ENCODE measurements at places on chromosomes 1 and 21. TPM values are rescaled to one million over a fixed set of nuclear protein-coding genes. Genes with fewer than 3 reads are reported as not detected.

FCRL6 gene
- not detected for total RNA-seq

DPH2 gene
- 38.5 TPM for total RNA-seq

LRRC38 gene
- total RNA-seq: 0.06 TPM

TSPEAR gene
- not detected for total RNA-seq

CNIH3 gene
- 0.34 TPM for total RNA-seq

CFHR3 gene
- total RNA-seq: 0.15 TPM

CLDN17 gene
- not detected for total RNA-seq

SMIM12 gene
- total RNA-seq: 58.0 TPM

RUNX3 gene
- 7.0 TPM for total RNA-seq

GPR161 gene
- total RNA-seq: 18.0 TPM

RASSF5 gene
- total RNA-seq: 1.1 TPM

ENAH gene
- 114 TPM for total RNA-seq

TRPM2 gene
- 7.8 TPM for total RNA-seq
